ENCODE measurements at places on chromosomes 6 and 20.

- no peak for DNase-seq
These were observed 430 bp upstream of the SOX18 start for GRCh38 chr20:64049878-64050260.

DNA sequence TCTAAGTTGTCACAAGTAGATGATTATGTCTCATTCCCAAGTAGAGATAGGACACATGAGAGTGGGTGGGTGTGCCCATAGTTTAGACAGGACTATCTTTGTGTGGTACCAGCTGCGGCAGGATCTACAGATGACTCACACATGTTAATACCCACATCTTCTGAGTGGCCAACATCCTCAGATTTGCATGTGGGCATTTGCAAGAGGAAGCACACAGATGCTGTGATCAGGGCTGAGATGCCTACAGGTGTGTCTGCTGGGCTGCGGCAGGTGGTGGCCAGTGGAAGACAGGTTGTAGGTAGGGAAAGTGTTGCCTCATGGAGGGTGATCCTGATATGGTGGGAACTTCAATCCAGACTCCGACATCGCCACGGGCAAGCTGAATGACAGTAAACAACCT lies 50.8 kb downstream of the UTRN start:
- DNase-seq = no peak

GRCh38 chr6:91304521-91304920 lies 717.6 kb upstream of the MAP3K7 start:
- no peak for DNase-seq

GRCh38 chr6:12892151-12892550 lies 175.6 kb downstream of the PHACTR1 start:
- no peak for DNase-seq

DNA sequence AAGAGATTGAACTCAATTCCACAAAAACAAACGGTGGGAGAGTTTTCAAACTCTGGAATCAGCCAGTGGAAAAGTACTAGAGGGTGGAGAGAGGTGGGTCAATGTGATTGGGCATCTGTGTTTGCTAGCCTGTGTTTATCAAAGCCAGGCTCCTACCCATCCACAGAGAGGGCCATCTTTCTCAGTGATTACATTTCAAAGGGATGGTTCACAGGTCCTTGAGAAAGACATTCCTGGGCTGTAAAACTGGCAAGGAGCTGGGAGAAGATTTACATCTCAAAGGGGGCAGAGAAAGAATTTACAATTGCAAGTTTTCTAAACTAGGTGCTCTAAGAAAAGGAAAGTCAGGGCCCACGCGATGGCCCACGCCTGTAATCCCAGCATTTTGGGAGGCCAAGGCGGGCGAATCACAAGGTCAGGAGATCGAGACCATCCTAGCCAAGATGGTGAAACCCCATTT lies 146.8 kb upstream of the UST start:
- DNase-seq = no peak

DNA sequence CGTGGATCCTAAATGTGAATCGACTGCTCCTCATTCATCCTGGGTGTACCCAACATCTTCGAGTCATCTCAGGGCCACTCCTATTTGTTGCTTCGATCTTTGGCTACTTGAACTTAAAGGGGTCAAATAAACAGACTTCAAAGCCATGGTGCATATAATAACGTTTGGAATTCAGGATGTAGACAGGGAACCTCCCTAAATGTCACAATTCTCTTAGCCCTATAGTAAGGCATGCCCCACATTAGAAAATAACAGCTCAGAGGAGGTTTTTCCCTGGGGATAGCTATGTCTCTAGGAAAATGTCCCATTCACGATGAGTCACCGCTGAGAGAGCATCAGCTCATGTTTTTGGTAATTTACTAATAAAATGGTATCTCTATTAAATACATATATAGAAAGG lies 54.8 kb upstream of the BMP6 start:
- DNase-seq = no peak

DNA sequence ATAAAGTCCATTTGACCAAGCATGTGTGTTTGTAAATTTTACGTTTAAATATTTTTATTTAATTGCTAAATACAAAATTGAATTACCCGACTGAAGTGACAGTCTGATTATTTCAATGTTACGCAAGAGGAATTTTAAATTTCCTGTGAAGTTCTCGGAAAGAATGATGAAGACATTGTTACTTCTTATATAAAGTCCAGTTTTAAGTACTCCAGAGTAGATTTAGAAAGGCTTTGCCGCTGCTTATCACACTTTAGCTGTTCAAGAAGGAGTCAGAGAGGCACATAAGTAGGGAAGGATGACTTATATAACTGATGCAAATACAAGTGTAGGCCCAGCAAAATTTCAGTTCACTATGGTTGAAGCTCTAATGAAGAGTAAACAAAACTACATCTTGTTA lies 265.1 kb upstream of the CITED2 start:
- DNase-seq = no peak

DNA sequence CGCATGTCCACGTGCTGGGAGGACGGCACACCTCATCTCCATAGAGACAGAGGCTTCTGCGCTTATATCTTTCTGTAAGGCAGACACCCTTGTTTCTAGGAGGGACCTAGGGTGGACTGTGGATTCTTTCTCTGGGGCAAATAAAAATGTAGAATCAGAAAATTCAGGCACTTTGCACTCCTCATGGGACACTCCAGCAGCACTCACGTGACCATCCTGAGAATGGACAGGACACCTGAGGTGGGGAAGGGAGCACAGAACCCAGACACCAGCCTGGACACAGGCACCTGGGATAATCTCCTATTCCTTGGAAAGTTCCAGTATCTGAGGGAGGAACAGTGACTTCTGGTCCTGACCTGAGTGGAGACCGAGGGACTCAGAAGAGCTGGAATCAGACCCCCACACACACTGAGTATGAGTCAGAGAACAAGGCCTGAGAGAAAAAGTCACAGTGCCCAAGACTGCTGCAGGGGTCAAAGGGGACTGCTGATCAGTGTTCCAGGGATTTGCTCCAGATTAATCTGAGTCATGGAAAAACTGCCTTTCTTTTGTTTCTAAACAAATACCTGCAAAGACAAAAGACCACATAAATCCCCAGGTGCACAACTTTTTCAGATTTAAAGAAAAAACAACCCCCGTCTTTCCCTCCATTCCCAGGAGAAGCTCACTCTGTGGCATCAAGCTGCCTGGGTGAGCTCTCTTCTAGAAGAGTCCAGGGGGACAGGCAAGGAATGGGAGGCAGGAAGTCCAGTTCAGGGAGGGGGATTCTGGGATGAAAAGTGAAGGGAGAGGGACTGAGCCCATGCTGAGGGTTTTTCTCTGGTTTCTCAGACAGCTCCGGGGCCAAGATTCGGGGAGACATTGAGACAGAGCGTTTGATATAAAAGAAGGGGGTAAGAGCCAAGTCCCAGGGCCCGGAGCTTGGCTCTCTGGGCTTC lies 35.6 kb upstream of the MICB start:
- DNase-seq = no peak

DNA sequence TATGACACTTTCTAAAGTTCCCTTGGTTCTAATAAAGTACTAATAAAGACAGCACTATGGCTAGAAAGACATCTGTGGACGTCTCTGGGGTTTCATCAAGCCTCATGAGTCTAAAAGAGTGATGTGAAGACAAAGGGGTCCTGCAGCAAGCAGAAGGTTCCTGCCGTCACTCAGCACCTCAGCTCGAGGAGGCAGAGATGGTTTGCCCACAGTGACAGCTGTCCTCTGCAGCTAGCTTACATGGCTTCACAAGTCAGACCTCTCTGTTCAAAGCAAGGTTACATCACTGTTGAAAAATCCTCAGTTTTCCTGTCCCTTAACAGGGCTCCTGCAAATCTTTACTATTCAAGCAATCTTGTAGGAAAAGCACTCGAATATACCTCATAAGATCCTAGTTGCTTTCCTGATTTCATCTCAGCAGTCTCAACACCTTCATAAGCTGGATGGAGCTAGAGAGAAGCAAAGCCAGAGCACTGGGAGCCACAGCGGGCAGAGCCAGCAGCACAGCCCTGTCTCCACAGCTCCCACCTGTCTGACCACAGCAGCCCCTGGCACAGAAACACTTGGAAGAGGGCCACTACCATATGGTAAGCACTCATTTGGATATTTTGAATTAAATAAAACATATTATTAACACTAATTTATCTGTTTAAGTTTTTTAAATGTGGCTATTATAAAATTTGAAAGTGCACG lies 202.3 kb downstream of the GMDS start:
- no peak for DNase-seq

- DNase-seq = peak; percentile 84
These were observed 1.3 kb upstream of the VNN1 start for GRCh38 chr6:132715204-132715603.

- DNase-seq = no peak
These were observed 9.9 kb downstream of the BLOC1S5 start for GRCh38 chr6:8054276-8054675.

GRCh38 chr20:57292611-57293010 lies 26.2 kb upstream of the BMP7 start:
- DNase-seq = no peak

- DNase-seq = no peak
These were observed 1.6 kb upstream of the SNX9 start for GRCh38 chr6:157821342-157822033.

GRCh38 chr20:34131491-34131890 lies 19.4 kb upstream of the EIF2S2 start:
- DNase-seq = no peak
